ENCODE measurements at places on chromosomes 2 and 18.
A peak's percentile ranks its signal among the peaks of the same experiment; 100 is the strongest.

- no peak for DNase-seq
Measured at GRCh38 chr18:9016633-9017166, 85.8 kb upstream of the NDUFV2 start.

GRCh38 chr2:85564144-85564563 is 2.9 kb upstream of the GGCX start:
- no peak for DNase-seq

- DNase-seq: peak; percentile 19
Measured at GRCh38 chr2:17164550-17164949, 353.7 kb downstream of the RAD51AP2 start.

GRCh38 chr2:2010251-2010650 is 265.9 kb upstream of the PXDN start:
- DNase-seq: no peak

GRCh38 chr2:241870611-241871537 is 1.3 kb downstream of the RTP5 start:
- no peak for DNase-seq

- DNase-seq: peak; percentile 60
Measured at GRCh38 chr2:241702155-241703031, 554 bp downstream of the ING5 start.

- no peak for DNase-seq
Measured at GRCh38 chr2:3116371-3116770, 261.2 kb downstream of the EIPR1 start.

GRCh38 chr2:50529600-50530218 is 502.2 kb downstream of the NRXN1 start:
- peak; percentile 21 for DNase-seq

GRCh38 chr2:211306929-211307328 is 750.5 kb downstream of the CPS1 start:
- DNase-seq: no peak

GRCh38 chr2:54899576-54900200 is 150.6 kb downstream of the RTN4 start:
- peak; percentile 49 for DNase-seq
